ENCODE measurements at places on chromosomes 6 and 20.

DNA sequence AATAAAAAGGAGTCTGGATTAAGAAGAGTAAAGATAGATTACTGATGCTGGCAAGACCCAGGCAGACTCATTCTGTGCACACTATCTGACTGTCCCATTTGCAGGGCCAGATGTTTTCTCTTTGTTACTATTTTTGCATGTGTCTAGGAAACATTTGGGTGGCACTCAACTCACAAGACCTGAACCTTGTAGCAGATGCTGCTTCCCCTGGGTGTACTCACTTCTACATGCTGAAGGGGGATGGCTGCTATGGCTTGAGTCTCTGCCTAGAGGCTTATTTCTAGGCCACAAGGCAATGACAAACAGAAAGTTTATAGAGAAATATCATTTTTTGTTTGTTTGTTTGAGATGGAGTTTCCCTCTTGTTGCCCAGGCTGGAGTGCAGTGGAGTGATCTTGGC is 351.4 kb downstream of the FOXA2 start:
- no peak for DNase-seq

DNA sequence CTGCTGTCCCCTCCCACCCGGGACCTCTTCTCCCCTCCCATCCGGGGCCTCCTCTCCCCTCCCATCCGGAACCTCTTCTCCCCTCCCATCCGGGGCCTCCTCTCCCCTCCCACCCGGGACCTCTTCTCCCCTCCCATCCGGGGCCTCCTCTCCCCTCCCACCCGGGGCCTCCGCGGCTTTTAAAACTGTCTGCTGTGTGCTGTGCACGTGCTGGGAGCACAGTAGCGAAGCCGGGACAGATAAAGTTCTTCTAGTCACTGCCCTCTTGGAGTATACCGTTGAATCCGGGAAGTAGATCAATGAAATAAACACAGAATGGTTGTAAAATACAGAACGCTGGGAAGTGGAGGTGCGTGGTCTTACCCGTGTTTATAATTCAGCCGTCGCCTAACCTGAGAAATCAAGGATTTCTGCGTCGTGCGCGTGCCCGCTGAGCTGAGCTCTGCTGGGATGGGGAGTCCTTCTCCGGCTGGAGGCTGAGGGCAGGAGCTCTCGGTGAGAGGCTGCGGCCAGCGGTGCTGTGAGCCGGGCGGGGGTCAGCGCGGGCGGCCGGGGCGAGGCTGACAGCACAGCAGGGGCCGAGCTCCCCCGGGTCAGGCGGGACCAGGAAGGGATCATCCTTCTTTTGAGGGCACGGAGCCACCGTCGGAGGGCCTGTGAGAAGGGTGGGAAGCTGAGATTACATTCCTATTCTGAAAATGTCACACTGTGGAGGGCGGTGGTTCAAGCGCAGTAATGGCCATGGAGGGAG is 19.6 kb upstream of the KIF25 start:
- no peak for DNase-seq

GRCh38 chr6:44498436-44498835 is 110.9 kb downstream of the CDC5L start:
- no peak for DNase-seq

GRCh38 chr6:38302838-38303237 is 336.9 kb downstream of the BTBD9 start:
- DNase-seq: no peak

DNA sequence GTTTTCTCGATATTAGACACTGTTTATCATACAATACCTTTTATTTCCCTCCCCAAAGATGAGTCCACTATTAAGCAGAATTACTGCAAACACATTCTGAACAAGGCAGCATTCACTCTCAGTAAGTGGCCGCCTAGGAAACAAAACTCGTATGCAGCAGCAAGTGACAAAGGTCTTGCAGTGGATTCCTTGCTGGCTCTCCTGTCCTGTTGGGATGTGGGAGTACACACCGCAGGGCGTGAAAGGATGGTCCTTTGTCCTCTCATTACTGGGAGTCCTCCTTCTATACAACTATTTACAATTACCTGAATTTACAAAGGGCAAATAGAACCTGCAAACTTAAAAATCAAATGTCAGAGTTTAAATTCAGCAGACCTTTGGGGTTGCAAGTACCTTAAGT is 16.1 kb downstream of the CTCFL start:
- DNase-seq: no peak

DNA sequence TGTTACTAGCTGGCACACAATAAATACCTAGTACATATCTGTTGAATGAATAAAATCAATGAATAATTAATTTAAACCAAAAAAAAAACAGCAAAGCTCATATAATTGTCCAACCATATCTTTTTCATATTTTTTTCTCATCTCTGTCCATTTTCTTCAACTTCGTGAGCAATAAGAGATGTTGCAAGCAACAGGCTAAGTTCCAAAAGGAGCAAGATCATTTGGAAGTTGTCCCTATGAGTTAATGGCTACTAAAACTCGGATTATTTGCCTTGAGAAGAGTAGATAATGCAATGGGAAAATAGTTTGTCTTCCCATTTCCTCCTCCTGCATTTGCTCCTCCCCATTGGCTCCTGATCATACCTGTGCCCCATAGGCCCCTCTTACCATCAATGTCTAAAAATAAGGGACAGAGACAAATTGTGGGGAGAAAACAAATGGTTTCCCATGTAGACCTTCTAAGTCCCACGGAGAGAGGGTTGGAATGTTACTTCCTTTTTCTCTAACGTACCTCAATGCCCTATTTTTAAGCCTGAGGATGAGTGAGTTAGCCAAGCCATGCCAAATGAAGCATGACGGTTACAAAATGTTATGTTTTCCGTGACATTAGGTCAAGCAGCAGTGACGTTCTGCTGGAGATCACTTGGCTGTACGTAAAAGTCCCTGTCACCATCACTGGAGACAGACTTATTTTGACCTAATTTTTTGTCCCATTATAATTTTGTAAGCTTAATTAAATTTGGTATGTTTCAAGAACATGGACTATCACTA is 217.3 kb upstream of the PREP start:
- no peak for DNase-seq

DNA sequence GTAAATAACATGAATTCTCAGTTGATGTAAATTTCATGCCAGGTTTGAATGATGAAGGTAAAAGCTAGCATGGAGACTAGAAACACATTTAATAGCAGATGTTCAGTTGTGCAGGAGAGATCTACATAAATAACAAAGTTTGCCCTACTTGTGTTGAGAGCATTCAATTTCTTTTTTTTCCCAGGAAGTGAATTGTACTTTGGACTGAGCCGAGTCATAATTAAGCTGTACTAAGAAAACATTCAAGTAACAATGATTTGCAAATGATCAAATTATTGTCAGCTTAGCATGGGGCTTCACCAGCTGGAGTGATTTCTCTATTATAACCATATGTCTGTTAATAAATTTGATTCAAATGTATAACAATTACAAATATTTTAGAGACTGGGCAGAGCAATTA is 893.5 kb upstream of the MAP3K7 start:
- DNase-seq: no peak

GRCh38 chr6:135265278-135265677 is 84.2 kb downstream of the MYB start:
- DNase-seq: no peak

GRCh38 chr6:40504274-40504673 is 82.9 kb downstream of the LRFN2 start:
- no peak for DNase-seq

GRCh38 chr6:15945593-15946159 is 183.2 kb upstream of the MYLIP start:
- DNase-seq: no peak

GRCh38 chr6:36126553-36127458 is 3.5 kb upstream of the MAPK13 start:
- no peak for DNase-seq

DNA sequence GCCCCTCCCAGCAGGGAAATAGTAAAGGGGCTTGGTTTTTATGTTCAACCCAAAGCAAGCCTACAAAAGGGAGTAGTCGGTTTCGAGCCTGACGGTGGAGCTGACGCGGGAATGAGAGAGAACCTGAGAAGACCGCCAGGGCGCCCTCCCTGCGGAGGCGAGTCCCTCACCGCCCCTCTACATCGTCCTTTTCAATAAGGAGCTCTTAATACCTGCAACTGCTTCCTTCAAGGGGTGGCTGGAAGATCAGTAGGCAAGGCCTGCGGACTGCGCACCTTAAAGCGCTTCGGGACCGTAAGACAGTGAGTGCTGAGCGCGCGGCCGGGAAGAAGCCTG is 709 bp upstream of the ZNF76 start:
- DNase-seq: no peak

DNA sequence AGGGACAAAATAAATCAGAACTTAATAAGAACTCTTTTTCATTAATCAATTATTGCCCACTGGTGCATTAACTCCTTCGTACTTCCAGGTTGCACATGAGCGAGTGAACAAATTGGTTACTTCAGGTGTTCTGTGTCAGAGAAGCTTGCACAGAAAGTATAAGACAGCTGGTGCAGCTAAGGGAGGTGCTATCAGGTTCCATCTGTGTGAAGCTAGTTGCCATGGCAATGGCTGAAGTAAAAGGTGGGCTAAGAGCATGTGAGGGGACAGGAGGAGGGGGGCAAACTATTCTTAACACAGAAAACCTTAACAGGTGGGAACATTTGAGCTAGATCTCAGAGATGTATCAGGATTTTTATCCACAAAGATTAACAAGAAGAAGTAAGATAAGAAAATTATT is 81.6 kb downstream of the MANEA start:
- no peak for DNase-seq

DNA sequence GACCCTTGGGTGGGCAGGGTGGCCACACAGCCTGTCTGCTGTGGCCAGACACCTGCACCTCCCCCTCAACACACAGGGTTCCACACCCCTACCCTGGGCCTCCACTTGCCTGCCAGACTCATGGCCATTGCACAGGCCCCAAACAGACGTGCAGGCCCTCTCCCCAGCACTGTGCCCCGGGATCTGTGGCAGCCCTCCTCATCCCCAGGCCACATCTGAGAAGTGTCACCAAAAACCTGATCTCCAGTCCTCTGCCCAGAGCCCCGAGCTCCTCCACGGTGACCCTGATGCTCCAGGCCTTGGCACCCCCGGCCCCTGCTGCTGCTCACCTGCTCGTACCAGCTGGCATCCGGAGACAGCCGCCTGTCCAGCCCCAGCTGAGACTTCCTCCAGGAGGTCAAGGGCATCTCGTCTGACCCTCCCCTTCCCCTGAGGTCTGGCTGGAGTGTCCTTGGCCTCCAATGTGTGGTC is 160.1 kb downstream of the DLL1 start:
- no peak for DNase-seq

- DNase-seq: no peak
These were observed 317.4 kb downstream of the SAMD5 start for GRCh38 chr6:147825848-147826247.

- peak; percentile 27 for DNase-seq
These were observed 766 bp downstream of the SLC16A10 start for GRCh38 chr6:111087871-111088667.

- no peak for DNase-seq
These were observed 236.6 kb upstream of the MOCS1 start for GRCh38 chr6:40170856-40171255.

- DNase-seq: no peak
These were observed 3.9 kb downstream of the ZBP1 start for GRCh38 chr20:57616143-57616951.

- DNase-seq: no peak
These were observed 2.2 kb upstream of the GRM4 start for GRCh38 chr6:34147906-34148630.

DNA sequence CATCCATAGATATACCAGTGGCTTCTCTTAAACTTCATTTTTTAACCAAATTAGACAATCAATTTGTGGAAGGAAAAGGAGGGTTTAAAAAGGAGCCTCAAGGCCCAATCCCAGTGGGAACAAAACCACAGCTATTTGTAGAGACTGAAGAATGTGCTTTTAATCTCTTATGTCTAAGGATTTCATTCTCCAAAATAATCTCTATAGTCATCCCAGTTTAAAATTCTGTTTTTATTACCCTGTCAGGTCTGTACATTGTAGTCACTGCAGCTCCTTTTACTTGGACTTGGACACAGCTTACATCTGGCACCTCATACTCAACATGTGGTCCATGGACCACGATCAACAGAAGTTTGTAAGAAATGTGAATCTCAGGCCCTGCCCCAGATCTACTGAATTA is 152.1 kb upstream of the STMND1 start:
- DNase-seq: no peak

GRCh38 chr6:56988145-56988544 is 33.2 kb downstream of the BEND6 start:
- no peak for DNase-seq

GRCh38 chr20:63893999-63894357 is 948 bp upstream of the DNAJC5 start:
- no peak for DNase-seq

DNA sequence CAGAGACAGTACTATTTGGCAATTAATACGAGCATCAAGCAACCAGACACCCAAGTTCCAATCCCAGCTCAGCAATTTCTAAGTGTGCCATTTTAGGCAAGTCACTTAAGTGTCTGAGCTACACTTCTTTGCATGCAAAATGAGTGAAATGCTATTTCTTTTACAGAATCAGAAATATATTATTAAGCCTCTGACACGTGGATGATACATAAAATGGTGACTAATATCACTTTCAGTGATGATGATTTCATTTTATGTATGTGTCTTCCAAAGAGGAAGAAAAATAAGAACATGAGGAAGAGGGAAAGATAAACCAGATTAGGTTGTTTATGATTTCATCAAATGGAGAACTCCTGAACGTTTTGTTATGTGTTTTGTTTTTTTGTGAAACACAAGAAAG is 158.6 kb downstream of the TSHZ2 start:
- no peak for DNase-seq

DNA sequence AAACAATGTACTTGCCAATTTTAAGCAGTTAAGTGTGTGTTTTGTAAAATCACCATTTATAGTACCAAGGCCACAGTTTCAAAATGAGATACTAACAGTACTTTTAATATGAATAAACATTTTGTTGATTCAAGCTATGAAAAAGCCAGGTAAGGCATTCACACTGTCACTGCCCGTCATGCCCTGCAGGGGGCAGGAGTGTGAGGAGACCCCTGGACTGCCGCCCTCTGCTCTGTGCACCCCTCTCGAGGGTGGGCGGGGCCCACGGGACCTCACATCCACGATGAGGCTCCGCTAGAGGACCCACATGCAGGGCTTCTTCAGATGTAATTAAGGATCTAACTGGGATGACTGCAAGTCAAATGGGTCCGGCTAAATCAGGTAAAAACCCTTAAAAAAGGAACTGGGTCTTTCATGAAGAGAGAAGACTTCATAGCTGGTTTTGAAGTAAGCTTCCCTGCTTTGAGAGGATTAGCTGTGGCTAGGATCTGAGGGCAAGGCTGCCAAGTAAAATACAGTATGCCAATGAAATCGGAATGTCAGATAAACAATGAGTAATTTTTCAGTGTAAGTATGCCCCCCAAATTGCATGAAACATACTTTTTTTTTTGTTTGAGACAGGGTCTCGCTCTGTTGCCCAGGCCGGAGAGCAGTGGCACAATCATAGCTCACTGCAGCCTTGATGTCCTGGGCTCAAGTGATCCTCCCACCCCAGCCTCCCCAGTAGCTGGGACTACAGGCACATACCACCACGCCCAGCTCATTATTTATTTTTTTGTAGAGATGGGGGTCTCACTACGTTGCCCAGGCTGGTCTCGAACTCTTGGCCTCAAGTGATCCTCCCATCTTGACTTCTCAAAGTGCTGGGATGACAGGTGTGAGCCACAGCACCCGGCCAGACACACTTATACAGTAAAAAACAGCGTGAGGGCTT is 18.7 kb downstream of the DIDO1 start:
- no peak for DNase-seq

- DNase-seq: no peak
These were observed 24.6 kb downstream of the CEBPB start for GRCh38 chr20:50215101-50215690.

- DNase-seq: no peak
These were observed 215.1 kb downstream of the PACRG start for GRCh38 chr6:162942866-162943265.

Measured in activated CD8-positive, alpha-beta memory T cell treated with anti-CD3 and anti-CD28 coated beads for 4 hours (primary cell).